ENCODE measurements at places on chromosomes 16 and 17. TPM values are rescaled to one million over a fixed set of nuclear protein-coding genes. Genes with fewer than 3 reads are reported as not detected.

DNA sequence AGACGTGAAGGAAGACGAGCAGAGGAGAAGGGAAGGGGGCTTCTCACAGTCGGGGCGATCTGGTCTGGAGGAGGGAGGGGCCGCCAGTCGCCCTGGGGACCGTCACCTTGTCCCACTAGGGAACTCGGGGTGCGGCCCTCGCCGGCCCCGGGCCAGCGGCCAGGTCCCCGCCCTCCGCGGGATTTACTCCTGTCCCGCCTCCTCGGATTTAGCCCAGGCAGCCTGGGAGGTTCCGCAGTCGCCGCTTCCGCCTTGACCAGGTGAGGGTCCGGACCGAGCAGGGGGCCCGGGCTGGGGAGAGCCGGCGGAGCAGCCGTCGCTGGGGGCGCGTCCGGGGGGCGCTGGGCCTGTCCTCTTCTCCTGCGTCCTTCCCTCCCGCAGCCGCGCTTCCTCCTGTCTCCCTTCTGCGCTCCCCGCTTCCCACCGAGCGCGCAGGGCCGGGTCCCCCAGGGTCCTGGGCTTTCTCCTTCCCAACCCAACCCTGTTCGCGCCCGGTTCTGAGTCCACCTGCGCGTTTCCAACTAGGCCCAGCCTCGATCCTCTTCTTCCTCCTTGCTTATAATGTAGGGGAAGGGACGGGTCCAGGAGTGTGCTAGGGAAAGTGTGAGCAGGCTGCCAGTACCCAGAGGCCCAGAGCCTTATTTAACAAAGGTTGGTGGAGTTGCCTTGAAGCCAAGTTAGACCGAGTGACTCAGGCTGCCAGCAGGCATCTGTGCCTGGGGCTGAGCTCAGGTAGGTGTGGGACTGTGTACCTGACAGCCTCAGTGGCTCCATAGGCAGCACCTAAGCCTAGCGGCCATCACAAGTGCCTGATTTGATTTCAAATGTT, at the start of gene TNK1:
Gene TNK1 (plus strand): TSS at position 235 of the 829 bp plus-strand sequence. CDS start 1,838 bp downstream, outside the sequence.
- peak; percentile 54 for DNase-seq

GRCh38 chr16:55046916-55047315, 116.3 kb downstream of the IRX5 start:
- no peak for DNase-seq

- no peak for DNase-seq
Measured at GRCh38 chr17:76709077-76709950, 1.5 kb downstream of the MXRA7 start.

The TPSG1 gene
- total RNA-seq: not detected

DNA sequence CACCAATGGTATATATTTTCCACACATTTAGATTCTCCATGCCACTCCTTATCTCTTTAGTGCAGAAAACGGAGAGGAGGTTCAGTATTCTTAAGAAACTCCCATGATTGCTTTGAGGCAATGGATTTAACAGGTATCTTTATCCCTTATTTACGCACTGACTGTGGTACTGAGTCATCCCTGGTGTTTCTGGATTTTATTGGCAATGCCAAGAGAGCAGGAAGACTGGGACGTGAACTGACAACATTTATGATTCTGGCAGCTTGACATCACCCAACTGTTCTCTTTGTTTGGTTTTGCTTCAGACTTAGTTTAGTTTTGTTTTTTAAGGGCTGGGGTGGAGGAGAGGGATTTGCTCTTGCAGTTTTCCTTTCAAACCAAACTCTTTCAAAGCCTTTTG, 131.4 kb downstream of the WWOX start:
- DNase-seq: no peak

The GDPD3 gene
- 2.5 TPM for total RNA-seq

The SLC5A11 gene
- total RNA-seq: not detected

DNA sequence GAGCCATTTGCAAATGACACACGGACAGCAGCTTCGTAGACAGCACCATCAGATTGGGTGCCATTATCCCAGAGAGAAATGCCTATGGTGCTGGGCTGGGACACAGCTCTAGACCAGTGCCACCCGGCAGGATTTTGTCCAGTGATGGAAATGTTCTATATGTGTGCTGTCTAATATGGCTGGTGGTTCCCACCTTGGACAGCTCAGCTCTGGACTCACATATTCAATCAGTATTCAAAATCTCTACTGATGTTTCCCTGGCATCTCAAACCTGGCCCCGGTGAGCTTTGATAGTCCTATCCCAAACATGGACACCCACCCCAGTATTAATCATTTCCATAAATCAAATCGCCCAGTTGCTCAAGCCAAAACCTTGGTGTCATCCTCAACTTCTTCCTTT, 23.0 kb downstream of the FA2H start:
- DNase-seq: no peak

The E4F1 gene
- 27.2 TPM for total RNA-seq

All from WTC11 (cell line).